Activated T-helper 1 cell treated with Interleukin-2 at 50 U/mL for 16 hours (primary cell): ENCODE measurements at places on chromosomes 1 and 21.

- no peak for DNase-seq
Measured at GRCh38 chr1:188056011-188056410, 1227.3 kb downstream of the PLA2G4A start.

DNA sequence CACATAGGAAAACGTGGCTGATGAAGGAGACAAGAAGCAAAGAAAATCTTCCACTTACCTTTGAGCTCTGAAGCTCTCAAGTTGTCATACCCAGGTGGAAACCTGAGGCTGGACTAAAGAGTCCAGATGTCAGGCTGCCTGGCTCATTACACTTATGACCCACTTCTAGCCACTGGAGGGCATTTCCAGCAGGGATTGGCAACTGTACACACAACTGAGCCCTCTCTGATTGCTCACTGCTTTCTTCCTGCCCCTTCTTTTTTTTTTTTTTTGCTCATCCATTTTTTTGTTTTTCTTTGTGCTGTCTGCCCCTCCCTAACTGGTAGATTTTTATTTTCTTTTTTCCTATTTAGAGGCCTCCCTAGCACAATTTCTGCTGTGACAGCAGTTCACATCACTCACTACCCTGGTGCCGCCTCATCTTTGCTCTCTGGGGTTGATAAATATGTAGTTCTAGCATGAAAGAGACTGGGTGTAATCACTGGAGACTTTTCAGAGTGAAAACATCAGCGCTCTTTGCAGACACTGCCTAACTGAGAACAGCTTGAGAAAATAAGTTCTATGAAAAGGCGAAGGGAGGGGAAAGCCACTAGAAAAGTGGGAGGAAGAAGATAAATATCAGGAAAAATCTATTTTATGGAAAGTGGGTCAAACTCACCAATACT is 334.5 kb downstream of the NUF2 start:
- no peak for DNase-seq

GRCh38 chr1:92554216-92554615 is 67.5 kb upstream of the GFI1 start:
- no peak for DNase-seq

DNA sequence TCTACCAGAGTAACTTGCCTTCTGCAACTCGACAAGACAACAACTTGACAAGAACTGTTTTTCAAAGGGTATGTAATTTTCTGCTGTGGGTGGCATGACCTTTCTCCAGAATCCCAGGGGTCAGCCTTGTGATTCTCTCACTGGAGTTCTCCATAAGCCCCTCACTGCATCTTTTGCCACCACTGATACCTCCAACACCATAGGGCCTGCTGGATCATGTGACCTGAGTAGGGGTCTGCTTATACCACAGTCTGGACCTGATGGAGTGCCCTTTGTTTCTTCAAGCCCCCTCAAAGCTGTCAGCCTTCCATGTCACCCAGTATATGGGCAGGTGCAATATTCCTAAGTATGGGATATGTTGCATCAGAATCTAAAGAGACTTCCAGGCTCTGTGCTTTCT is 31.6 kb upstream of the DIPK1A start:
- no peak for DNase-seq

- DNase-seq = peak; percentile 9
Measured at GRCh38 chr1:119141020-119141424, 569 bp upstream of the WARS2 start.

- no peak for DNase-seq
Measured at GRCh38 chr1:210681158-210681557, 352.5 kb downstream of the HHAT start.

DNA sequence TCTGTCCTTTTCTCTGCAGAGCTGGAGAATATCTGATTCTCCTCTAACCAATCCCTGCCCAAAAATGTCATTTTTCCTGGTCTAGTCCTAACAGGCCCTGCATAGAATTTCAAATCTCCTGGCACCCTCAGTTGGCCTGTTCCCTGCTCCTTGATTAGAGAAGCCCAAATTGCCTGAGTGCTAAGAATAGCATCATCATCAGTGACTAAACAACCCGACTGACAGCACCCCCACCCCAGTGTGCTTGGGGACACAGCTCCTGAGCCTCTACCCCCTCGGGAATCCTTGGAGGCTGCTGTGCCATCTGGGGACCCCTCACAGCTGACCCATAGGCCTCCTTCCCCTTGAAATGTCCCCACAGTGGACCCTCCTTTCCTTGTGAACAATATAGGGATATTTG is 94.4 kb downstream of the DDX20 start:
- no peak for DNase-seq

- no peak for DNase-seq
Measured at GRCh38 chr1:63038586-63038985, 254.7 kb downstream of the ATG4C start.

DNA sequence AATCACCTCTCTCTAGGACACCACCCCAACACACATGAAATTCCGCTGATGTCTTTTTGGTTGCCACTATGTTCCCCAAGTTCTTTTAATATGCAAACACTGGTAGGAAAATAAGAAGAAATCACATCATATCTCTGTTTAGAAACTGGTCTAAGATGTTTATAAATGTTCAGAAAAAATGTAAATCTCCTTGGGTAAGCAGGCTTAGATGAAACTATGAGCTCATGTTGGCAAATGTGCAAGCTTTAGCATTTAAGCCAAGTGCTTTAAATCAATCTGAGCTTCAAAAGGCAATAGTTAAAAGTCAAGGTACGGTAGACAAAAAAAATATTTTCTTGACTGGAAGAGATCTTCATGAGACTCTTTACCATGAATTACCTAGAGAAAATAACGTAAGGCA is 25.2 kb upstream of the SLAMF9 start:
- no peak for DNase-seq

- DNase-seq = no peak
Measured at GRCh38 chr1:54041806-54042205, 11.2 kb downstream of the TMEM59 start.

DNA sequence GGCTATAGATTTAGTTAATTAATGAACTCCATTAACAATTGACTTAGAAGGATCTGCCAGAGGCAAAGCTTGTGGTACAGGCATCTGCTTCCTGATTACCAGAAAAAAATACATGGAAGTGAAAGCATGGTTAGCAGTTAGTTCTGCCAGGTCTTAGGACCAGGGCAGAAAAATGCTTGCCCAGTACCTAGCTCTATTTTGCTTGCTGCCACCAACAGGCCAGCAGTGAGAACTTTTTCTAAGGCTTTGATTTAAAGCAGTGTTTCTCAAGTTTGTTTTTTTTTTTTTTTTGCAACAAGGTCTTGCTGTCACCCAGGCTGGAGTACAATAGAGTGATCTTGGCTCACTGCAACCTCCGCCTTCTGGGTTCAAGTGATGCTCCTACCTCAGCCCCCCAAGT is 16.4 kb upstream of the MTF1 start:
- DNase-seq = no peak

DNA sequence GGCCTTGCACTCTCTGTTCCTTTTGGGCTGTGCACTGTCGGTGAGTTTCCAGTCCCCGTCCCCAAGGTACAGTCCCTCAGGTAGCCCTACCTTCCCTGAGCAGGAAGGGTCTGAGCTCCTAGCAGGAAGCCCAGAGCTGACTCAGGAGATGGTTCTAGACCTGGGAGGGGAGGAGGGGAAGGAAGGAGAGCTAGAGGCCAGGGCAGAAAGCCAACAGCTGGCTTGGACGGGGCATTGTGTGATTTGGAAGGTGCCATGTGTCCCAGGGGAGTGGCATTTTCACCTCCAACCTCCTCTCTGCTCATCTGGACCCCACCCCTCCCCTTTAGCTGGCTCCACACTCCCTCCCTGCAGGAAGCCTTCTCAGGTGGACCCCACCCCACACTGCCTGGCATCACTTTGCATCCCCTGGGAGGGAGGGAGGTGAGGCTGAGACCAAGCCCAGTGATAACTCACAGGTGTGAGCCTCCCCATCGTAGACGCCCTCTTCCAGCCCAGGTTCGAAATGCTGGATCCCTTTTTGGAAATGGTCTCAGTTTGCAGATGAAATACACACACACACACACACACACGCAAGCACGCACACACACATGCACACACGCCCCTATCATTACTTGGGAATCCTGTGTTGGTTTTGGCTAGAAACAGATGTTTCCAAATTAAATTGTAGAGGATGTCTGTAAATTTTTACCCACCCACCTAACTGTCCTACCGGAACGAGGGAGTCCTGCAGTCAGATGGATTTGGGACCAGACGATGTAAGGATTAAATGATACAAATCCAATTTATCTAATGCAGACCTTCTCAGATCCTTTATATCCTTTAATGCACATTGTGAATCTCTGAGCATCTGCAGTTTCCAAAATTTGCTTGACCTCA is 19.7 kb upstream of the IFNLR1 start:
- DNase-seq = no peak

DNA sequence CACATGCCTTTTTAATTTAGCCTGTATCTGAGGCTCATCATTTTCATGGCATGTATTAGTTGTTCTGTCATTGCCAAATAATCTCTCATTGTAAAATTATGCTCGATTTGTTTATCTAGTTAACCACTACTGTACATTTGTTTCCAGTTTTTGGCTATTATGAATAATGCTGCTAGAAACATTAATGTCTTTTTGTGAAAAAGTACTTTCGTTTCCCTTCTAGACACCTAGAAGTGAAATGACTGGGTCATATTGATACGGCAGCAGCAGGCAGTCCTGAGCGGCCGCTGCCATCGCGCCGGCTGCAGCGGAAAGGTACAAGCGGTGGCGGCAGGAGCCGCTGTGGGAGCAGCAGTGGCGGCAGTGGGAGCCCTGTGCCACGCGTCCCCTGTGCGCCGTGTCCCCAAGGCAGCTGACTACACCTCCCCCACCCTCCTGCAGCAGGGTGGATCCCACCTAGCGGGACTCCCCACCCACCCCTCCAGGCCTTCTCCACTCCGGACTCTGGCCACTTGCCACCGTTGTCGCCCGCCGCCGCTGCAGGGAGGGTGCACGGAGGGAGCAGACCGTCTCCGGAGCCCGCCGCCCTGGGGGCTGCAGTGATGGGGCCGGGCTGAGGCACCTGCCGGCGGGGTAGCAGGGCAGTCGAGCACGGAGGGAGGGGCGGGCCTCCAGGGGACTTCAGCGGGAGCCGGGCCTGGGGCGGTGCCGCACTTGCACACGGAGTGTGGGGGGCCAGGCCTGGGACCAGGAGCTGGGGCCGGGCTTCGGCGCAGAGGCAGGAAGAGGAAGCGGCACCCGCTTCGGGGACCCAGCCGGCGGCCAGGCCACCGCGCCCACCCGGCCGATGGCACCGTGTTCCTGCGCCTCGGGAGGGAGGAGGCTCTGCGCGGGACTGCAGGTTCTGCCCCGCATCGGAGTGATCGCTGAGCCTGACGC is 66.8 kb upstream of the RGS7 start:
- no peak for DNase-seq

DNA sequence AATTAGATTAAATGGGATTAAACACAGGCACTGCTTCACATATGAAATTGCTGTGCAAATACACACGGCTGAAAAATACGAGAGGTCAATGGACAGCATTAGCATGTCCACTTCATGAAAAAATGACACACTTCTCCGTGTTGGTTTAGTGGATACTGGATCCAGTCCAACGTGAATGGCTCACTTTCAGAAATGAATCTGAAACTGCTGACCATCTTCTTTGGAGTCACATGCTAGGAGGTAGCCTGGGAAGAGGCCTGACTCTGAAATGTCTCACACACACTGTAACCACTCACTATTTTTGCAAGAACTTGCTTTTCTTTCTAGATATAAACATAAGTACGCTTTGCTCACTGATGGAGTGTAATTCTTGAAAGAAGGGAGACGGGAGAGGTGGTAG is 127.3 kb downstream of the HLCS start:
- no peak for DNase-seq

GRCh38 chr1:56374026-56374974 is 205.1 kb downstream of the PLPP3 start:
- no peak for DNase-seq

- no peak for DNase-seq
Measured at GRCh38 chr1:65319141-65319540, 9.8 kb downstream of the DNAJC6 start.

GRCh38 chr1:119588621-119589020 is 59.4 kb downstream of the ZNF697 start:
- DNase-seq = no peak

- DNase-seq = no peak
Measured at GRCh38 chr1:101069158-101069557, 43.6 kb upstream of the DPH5 start.

DNA sequence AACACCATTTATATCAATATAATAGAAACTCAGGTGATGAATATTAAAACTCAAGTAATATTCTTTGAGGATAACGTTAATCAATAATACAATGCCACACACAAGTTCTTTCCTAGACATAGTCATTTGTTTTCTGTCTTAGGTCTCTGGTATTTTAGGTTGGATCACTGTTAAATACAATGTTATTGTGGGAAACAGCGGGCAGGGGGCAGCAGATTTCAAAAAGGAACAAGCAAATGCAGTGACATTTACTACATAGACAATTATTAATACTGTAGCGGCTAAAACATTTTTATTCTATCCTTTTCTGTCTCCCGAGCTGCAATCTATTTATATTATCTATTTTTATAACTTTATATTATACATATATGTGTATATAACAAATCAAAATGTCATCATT is 186.4 kb upstream of the ZNHIT6 start:
- no peak for DNase-seq

DNA sequence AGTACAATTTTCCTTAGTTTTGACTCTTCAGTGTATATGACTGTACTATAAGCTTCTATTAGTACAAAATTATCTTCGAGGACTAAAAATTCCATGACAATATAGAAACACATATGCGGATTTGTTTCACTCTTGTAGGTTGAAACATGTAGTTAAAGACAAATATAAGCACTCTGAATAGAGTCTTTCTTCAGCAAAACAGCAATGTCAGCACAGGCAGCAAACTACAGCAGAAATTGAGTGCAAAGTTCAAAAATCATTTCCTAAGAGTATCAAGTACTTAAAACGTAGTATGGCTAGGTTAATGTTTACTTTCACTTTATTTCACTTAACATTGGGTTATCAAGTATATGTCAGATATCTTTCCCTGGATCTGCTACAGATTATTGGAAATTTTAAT is 106.7 kb downstream of the FAF1 start:
- no peak for DNase-seq

DNA sequence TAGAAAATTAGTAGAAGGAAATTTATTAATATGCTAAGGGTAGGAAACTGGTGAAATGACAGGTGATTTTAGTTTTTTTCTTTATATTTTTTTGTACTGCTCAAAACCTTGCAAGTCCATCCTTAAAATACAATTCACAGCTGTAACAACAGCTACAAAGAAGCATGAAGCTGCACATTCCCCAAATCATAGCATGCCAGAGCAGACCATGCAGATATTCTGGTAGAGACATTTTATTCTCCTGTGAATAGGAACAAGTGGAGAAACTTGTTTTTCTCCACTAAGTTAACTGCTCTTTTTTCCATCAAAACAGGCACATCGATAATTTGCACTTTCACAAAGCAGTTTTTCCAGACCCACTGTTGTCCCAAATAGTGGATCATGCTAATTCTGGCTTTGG is 1125.7 kb downstream of the BRINP3 start:
- DNase-seq = no peak

GRCh38 chr1:246037832-246038231 is 469.2 kb downstream of the SMYD3 start:
- DNase-seq = no peak

GRCh38 chr1:234631721-234632125 is 21.7 kb upstream of the IRF2BP2 start:
- no peak for DNase-seq

- DNase-seq = no peak
Measured at GRCh38 chr1:157993147-157993917, at the start of gene KIRREL1. Gene KIRREL1 (plus strand): TSS chr1:157993645. CDS start chr1:157993677, 32 bp downstream.
